ENCODE measurements at places on chromosomes 7 and 10. TPM values are rescaled to one million over a fixed set of nuclear protein-coding genes. Genes with fewer than 3 reads are reported as not detected.

LBX1 gene
- not detected for total RNA-seq

CCDC146 gene
- 25.4 TPM for total RNA-seq

TRIM8 gene
- total RNA-seq = 100 TPM

AS3MT gene
- total RNA-seq = 1.8 TPM

CCDC3 gene
- total RNA-seq = 27.8 TPM

GHRHR gene
- not detected for total RNA-seq

KNDC1 gene
- total RNA-seq = 0.57 TPM

LIPJ gene
- total RNA-seq = not detected

- DNase-seq = no peak
Measured at GRCh38 chr7:128014811-128015210, 16.4 kb downstream of the LRRC4 start.

DNA sequence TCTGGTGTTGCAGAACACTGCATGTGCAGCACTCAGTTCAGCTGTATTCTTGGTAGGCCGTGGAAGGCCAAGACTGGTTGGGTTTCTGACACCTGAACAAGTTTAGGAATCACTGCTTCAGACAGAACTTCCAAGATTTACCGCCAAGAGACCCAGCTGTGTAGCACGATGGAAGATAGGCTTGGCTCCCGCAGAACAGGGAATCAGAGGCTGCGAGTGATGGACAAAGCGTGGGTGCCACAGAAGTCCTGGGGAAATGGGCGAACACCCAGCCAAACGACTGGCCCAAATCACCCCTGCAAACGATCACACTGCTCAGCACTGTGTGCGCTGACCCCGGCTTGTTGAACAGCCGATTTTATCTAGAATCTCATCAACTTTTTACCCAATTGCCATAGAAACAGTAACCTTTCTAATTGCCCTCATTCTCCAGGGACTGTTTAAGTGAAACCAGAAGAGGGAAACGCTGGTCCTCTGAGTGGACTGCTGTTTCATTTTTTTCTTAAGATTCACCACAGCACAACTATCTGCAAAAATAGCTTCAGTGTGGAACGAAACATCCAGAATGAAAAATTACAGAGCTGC is 17.9 kb downstream of the ZFAND2A start:
- DNase-seq = no peak

- no peak for DNase-seq
Measured at GRCh38 chr7:30543813-30544525, 39.3 kb upstream of the GGCT start.

GRCh38 chr10:47092831-47093230 is 181.6 kb downstream of the PTPN20 start:
- DNase-seq = no peak

- DNase-seq = no peak
Measured at GRCh38 chr7:94307399-94308048, 87.2 kb upstream of the COL1A2 start.

GRCh38 chr7:12553416-12553815 is 17.1 kb upstream of the SCIN start:
- no peak for DNase-seq

GRCh38 chr10:5609952-5610616 is 56.3 kb downstream of the ASB13 start:
- no peak for DNase-seq

DNA sequence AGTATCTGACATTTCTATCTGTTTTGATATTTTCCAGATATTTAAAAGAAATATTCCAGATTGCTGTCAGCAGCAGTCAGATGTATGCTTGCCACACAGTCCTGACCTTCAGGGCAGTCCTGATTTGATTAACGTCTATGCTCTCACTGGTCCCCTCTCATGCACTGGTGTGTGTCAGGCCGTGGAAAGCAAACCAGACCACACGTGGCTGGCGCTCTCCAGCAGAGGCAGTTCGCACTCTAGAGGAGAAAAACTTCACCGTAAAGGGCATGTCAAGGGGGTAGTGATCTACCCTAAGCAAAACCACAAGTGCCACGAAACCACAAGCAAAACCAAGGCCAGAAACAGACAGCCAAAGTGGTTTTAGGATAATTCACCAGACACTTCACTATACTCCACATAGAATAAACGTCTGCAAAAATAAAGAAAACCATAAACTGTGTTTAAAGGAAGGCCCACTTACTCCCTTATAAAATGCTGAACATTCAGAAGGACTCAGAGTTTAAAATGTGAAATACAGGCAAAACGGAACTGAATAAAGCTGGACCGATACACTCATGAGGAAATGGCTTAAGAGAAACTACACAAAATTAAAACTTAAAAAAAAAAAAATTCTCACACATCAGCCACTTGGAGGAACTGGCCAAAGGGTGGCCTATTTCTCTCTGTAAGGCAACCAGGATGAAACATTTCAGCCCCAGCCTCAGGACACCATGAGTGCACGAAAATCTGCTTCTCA is 26.4 kb downstream of the PARP12 start:
- DNase-seq = peak; percentile 25

- no peak for DNase-seq
Measured at GRCh38 chr7:151924001-151924400, 32.2 kb upstream of the GALNTL5 start.

DNA sequence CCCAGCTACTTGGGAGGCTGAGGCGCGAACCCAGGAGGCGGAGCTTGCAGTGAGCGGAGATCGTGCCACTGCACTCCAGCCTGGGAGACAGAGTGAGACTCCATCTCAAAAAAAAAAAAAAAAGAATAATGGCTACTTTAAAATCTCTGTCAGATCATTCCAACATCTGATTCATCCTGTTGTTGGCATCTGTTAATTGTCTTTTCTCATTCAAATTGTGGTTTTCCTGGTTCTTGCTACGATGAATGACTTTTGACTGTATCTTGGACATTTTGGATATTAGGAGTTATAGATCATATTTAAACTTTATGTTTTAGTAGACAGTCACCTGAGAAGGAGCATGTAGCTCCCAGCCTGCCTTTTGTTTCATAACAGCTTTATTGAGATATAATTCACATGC is 8.5 kb downstream of the TPST1 start:
- no peak for DNase-seq

- no peak for DNase-seq
Measured at GRCh38 chr10:77608281-77608680, 29.3 kb downstream of the KCNMA1 start.

GRCh38 chr10:130301021-130301892 is 165.1 kb downstream of the GLRX3 start:
- no peak for DNase-seq

- no peak for DNase-seq
Measured at GRCh38 chr7:140726281-140726680, 29.8 kb downstream of the NDUFB2 start.

- DNase-seq = no peak
Measured at GRCh38 chr10:412109-412508, 276.9 kb downstream of the ZMYND11 start.

DNA sequence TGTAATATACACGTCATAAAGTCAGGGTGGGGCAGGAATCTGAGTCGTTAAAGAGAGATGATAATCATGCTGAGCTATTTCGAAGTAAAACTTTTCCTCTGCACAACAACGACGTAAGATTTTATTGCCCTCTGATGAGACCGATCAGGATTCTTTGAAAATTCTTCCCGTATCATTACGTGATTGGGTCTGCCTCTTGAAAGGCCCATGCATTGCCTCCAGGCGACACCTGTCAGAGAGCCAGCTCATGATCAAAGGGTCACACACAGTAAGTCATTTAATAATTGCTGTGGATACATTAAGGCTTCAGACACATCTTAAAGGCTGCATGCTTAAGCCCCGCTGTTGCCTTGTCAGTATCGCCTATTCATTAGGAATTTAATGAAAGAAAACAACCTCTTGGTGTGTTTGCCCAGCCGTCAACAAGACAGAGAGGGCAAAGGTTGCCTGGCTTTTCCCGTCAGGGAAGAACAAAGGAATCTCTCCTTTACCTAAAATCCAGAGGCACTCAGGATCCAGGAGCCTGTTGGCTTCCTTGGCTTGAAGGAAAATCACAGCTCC is 189.0 kb upstream of the SH2B2 start:
- DNase-seq = no peak

DNA sequence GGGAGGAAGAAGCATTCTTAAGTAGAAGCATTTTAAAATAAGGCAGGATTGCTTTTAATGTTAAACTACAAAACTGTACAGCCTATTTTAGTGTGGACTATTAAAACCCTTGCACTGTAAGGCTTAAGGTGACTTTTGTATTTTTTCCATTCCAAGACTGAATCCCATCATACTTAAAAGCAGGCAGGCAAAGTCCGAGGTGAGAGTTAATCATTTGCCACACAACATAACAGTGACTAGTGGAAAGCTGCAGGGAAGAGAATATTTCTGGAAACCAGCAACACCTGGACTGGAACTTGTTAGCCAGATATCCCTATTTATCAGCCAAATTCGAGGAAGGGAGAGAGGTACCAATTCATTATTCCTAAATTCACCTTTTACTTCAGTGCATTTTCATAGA is 3.5 kb downstream of the PRR15 start:
- DNase-seq = no peak

GRCh38 chr7:85068799-85069198 is 118.1 kb downstream of the SEMA3D start:
- no peak for DNase-seq

- peak; percentile 83 for DNase-seq
Measured at GRCh38 chr7:12570534-12571461, at the start of gene SCIN. Gene SCIN (plus strand): TSS chr7:12570720. CDS start chr7:12570787, 67 bp downstream.

DNA sequence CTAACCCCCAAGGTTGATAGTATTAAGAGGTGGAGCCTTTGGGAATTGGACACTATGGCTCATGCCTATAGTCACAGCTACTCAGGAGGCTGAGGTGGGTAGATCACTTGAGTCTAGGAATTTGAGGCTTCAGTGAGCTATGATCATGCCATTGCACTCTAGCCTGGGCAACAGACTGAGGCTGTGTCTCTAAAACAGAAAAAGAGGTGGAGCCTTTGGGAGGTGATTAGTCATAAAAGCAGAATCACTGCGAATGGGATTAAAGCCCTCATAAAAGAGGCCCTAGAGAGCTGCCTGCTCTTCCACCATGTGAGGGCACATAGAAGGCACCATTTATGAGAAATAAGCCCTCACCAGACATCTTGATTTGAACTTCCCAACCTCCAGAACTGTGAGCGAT is 81.9 kb downstream of the SKAP2 start:
- no peak for DNase-seq

GRCh38 chr10:129518793-129519192 is 51.8 kb downstream of the MGMT start:
- DNase-seq = no peak

GRCh38 chr7:50729962-50730361 is 52.7 kb downstream of the GRB10 start:
- DNase-seq = no peak

- no peak for DNase-seq
Measured at GRCh38 chr10:52351914-52352330, 37.8 kb downstream of the DKK1 start.

DNA sequence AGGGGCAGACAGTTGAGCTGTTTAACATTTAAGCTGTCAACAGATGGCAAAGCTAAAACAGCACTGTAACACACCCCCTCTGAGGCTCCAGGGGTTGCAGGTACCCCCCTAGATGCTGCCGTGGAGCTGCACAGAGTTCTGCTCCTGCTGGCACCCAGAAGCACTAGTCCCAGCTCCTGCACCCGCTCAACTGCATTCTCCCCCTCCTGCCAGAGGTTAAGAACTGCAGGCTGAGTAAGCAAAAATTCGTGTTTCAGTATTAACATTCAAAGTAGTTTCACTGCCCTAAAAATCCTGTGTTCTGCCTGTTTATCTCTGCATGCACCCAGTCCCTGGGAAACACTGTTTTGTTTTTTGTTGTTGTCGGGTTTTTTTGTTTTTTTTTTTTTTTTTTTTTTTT is 790.8 kb upstream of the KCND2 start:
- no peak for DNase-seq

DNA sequence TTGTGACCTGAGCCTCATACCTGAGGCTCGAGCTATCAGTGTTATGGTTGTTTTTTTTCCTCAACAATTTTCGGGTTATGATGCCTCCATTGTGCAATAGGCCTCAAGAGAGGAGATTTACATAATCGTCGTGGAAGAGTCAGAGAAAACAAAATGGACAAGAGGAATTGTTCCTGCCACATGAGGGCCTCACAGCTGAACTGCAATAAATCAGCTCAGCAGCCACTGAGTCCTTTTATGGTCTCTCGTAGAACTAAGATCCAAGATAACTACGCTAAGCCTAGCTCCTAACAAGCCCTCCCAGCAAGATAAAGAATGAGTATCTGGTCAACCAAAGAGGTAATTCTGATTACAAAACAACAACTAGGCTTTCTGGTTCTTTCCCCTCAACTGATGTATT is 336.8 kb downstream of the WDR11 start:
- DNase-seq = no peak

GRCh38 chr10:119575506-119575905 is 21.3 kb downstream of the TIAL1 start:
- DNase-seq = no peak

- DNase-seq = no peak
Measured at GRCh38 chr7:28157076-28157745, 23.4 kb downstream of the JAZF1 start.

- no peak for DNase-seq
Measured at GRCh38 chr10:127928021-127928806, 21.3 kb downstream of the PTPRE start.

- no peak for DNase-seq
Measured at GRCh38 chr7:107432261-107432660, 37.6 kb upstream of the GPR22 start.

DNA sequence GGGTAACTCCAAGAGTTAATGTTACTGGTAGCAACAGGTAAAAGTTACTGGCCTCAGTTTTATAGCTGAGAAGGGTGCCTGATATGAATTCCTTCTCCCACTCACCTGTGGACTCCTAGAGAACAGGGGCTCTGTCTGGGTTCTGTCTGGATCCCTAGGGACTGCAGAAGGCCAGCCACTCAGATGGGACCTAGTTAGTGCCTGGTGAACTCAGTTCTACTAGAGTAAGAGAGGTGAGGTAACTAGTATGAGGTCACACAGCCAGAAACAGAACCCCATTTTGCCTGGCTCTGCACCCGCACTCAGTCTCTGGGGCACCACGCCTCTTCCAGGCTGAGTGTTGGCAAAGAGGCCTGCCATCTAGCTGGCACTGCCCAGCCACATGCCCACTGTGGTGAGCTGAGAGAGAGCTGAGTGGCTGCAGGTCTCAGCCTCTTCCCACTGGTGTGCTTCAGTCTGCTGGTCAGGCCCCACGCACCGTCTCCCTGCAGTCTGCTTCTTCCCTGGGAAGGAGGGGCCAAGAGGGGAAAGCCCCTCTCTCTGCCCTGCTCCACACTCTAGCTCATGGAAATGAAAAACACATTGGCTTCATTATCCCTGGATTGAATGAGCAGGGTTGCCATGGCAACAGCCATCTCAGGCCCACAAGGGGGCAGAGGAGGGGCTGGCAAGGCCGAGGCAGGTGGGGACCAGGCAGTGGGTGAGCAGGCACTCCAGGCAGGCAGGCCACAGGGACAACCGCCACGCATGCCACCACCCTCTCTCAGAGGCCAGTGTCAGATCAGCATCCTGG is 110.6 kb downstream of the ZMIZ1 start:
- no peak for DNase-seq

- DNase-seq = no peak
Measured at GRCh38 chr10:23432639-23433038, 6.2 kb upstream of the OTUD1 start.

- DNase-seq = no peak
Measured at GRCh38 chr10:14696821-14697220, 77.9 kb downstream of the FAM107B start.

GRCh38 chr7:2567679-2568278 is 9.0 kb downstream of the IQCE start:
- no peak for DNase-seq

- no peak for DNase-seq
Measured at GRCh38 chr10:93837822-93838221, 56.0 kb upstream of the SLC35G1 start.

GRCh38 chr7:100575746-100576383 is 2.2 kb upstream of the SAP25 start:
- no peak for DNase-seq

All from lower leg skin (tissue), 4 donors.